ENCODE measurements at places on chromosomes 7 and 10.

- no peak for DNase-seq
These were observed 1.4 kb downstream of the GPR141 start for GRCh38 chr7:37684927-37685326.

- no peak for DNase-seq
These were observed 790.5 kb downstream of the MAGI2 start for GRCh38 chr7:78662939-78663338.

DNA sequence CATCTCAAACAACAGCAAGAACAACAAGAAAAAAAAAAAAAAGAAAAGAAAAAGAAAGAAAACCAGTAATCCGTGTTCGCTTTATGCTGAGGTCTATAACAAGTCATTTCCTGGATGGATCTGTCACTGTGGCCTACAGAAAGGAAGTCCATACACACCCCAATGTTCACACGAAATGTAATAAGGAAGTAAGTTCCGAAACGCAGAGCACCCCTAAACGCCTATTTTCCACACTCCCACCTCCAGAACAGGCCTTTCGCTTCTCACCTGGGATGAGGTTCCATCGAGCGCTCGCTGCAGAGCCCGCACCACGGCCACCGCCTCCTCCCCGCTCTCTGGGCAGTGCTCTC, 735 bp downstream of the ZNF394 start:
- DNase-seq, result no peak

- DNase-seq, result no peak
These were observed 21.5 kb upstream of the EPHB6 start for GRCh38 chr7:142833174-142834048.

GRCh38 chr7:39589323-39590111, 23.3 kb downstream of the YAE1 start:
- no peak for DNase-seq

DNA sequence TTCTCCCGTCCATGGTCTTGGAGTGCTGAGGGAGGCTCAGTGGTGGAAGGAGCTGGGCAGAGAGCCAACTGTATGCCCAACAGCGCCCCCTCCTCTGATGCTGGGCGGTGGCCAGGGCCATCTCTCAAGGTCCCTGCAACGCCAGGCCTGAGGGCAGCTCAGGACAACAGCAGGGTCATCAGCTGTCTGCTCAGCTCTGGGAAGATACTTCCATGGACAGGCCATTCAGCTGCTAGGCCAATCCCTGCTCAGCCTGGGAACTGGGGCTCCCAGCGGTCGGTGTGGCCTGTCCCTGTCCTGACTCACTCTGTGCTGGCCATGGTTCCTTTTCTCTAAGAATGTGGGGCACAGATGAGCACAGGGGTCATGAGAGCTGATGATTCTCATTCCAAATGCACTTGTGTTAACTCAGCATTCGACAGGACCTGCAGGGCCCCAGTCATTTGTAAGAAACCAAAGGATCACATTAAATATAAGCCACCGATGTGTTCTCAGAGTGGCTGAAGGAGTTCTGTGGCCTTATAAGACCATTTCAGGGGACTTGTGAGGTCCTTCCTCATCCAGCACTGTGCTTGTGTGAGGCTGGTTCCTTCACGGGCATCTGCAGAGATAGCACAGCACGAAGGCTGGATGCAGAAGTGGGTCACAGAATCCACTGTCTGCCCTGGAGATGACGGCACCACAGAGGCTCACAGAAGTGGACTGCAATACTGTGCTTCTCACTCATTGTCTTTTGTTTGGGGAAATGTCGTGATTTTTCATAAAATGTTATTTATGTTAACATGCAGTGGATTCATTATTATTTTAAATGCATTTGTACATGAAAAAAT, 73.0 kb downstream of the ADCY1 start:
- peak; percentile 31 for DNase-seq

DNA sequence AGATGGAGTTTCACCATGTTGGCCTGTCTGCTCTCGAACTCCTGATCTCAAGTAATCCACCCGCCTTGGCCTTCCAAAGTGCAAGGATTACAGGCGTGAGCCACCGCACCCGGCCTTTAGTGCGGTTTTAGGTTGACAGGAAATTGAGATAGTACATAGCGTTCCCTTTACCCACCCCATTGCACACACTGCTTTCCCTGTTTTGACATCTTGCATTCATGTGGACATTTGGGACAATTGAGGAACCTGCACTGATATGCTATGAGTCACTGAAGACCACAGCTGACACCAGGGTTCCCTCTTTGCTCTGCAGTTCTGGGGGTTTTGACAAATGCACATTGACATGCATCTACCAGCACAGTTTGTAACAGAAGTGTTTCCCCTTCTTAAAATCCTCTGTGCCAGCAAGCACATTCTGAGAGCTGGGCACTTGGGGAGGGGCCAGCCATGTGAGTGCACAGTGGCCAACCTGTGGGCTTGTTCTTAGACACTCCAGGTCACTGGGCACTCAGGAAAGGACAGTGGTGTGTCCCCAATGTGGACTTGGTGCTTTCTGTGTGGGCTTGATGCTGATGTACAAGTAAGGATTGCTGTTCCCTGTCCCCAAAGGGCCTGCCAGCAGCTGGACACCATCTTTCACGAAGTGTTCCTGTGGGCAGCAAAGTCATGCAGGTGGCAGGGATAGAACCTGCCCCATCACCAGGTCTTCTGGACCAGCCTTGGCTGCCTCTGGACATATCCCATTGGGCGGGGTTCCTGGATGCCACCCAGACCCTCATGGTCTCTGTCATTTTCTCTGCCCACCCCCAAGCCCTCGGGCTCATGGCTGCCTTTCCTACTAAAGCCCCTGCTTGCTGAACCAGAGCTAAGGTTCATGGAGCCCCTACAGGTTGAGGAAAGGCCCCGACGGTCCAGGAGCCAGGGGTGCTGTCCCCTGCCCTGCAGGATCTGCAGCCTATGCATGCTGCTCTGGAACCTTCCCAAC, 579.8 kb downstream of the GLRX3 start:
- DNase-seq, result no peak

DNA sequence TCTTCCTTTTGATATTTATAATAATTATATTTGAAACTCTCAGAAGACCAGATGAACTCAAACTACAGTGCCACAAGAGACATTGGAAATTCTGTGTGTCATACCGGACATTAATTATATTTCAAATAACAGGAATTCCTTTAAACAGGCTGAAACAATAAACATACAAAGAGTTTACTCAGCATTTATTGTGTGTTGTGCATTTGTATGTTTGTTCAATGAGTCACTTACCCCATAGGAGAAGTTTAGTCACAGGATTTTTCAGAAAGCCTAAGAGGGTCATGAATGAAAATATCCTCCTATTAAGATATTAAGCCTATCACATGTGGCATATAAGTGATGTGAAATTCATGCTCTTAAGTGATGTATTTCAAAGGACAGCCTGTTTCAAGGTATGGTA, 566.8 kb downstream of the CNTNAP2 start:
- DNase-seq, result no peak

DNA sequence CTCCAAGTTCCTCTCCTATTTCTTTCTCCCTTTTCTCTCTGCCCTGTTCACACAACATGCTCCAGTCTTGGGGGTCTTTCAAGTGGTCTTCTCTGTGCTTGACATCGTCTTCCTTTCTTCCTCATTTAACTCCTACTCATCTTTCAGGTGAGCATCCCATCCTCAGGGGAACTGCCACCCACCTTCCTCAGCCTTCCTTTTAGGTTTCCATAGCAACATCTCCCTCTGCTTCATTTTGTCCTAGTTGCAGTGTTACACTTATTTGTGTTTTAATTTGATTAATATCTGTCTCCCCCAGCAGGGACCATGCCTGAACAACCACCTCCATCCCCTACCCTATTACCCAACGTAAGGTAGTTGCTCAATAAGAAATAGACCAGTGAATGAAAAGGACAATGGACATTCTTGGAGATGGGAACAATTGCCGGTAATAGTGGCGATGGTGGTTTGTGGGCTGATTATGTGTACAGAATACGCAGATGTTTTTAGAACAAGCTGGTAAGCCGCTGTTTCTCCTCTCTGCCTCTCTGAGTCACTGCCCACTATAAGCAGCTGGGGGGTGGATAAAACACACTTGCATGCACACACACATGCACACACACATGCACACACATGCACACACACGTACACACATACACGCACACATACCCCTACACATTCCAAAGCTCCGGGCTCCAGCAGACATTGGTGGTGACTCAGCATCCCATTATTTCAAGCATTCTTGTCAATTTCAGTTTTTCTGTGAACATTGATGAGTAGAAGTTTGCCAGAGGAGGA, 251.6 kb downstream of the GATA3 start:
- no peak for DNase-seq

- DNase-seq, result no peak
These were observed 1028.7 kb downstream of the XPNPEP1 start for GRCh38 chr10:108894402-108895301.

DNA sequence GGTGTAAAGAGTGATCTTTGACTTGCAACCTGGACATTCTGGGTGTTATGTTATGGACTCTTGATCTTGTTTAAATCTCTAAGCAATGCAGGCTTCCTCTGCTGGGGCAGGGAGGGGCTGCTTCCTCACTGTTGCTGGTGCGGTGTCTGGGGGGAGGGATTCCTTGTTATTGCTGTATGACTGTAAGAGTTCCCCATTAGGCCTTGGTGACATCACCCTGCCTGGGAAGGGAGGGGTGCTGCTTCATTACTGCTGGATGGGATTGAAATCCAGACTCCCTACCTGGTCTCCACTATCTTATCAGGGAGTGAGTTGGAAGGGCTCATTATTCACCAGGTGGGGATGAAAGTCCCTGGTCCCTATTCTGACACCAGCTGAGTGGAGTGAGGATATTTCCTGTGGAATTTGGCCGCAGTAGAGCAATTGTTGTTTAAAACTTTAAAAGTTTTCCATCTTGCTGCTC, 8.8 kb downstream of the OGDH start:
- no peak for DNase-seq

DNA sequence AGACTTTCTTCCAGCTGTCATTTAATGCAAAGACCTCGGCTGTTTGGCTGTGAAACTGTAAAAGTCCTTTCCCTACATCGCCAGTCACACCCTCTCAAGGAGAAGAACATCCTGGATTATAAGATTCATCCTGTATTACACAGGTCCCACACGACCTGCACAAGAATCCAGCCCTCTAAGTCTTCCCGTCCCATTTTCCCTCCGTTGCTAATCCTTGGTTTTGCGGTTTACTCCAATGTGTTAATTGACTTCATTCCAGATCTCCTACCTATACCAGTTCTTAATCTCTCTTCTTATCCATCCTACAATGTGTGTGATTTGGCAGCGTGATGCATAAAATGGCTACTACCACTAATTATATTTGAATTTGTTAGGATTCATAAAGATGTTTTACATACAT, 110.4 kb downstream of the COL28A1 start:
- DNase-seq, result peak; percentile 57

DNA sequence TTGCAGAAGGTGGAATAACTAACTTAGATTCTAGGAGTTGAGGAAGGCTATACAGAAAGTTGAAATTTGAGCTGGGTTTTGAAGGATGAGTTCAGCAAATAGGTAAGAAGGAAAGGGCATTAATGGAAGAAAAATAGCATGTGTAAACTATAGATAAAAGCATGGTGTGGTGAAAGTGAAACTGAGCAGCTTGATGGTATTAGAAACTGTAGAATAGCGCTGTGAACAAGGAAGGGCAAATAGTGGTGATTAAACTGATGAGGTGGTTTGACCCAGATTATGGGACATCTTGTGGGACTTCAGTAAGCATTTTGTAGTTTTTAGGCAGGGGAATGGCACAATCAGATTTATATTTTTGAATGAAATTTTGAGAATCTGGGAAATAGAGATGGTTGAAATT, 90.5 kb downstream of the EXOC6 start:
- DNase-seq, result no peak

- no peak for DNase-seq
These were observed 217.7 kb upstream of the MTPN start for GRCh38 chr7:136194878-136195277.

- DNase-seq, result no peak
These were observed 126.6 kb downstream of the TRRAP start for GRCh38 chr7:99004781-99005500.

DNA sequence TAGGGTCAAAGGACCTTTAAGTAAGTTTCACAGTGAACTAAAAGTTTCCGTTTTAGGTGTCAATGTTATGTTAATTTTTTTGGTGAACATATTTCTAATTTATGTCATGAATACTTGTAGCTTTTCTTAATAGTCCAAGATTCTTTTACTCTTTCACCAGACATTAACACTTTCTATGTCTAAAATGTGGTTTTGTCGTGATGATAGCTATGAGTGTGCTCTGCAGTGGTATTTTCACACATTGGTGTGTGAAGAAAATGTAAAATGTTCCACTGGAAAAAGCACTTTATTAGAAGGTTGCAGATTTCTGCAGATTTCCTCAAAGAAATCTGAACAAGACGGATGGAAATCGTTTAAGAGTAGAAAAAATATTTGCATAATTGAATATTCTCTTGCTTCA, 561.0 kb upstream of the ANKRD30A start:
- DNase-seq, result no peak

- DNase-seq, result no peak
These were observed 520.8 kb downstream of the DNAJB6 start for GRCh38 chr7:157857578-157858075.

DNA sequence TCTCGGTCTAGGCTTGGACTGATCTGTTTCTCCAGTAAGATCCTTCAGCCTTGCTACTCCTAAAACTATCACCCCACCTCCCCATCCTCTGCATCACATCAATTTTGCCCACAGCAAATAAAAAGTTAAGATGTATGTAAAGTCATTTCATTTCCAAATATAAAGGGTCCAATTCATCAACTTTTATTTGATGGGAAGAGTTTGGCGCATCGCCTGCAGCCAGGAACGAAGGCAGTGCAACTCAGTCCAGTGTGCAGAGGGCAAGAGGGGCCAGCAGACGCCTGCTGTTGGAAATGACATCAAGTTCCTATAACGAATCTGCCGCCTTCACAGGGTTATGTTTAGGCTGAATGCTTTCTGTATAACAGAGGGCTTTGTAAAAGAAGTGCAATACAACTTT, 97.0 kb downstream of the SVIL start:
- no peak for DNase-seq

- peak; percentile 22 for DNase-seq
These were observed 861 bp upstream of the TSPAN14 start for GRCh38 chr10:80453056-80453841.

Data from WERI-Rb-1 (cell line).